ENCODE measurements at places on chromosomes 3 and 15. TPM values are rescaled to one million over a fixed set of nuclear protein-coding genes. Genes with fewer than 3 reads are reported as not detected.

GRCh38 chr15:29379647-29380046 lies 110.0 kb upstream of the NSMCE3 start:
- no peak for DNase-seq
- H3K36me3 ChIP-seq = no peaks in the 10 kb centered on the region
- H3K27ac ChIP-seq = no peak overlapping the region
- H3K4me3 ChIP-seq = no peak overlapping the region

GRCh38 chr3:40247714-40248454 lies 61.6 kb upstream of the EIF1B start:
- H3K36me3 ChIP-seq = no peaks in the 10 kb centered on the region
- no peak overlapping the region for H3K27ac ChIP-seq
- no peak overlapping the region for H3K4me3 ChIP-seq
- H3K27me3 ChIP-seq = no peaks in the 10 kb centered on the region

DNA sequence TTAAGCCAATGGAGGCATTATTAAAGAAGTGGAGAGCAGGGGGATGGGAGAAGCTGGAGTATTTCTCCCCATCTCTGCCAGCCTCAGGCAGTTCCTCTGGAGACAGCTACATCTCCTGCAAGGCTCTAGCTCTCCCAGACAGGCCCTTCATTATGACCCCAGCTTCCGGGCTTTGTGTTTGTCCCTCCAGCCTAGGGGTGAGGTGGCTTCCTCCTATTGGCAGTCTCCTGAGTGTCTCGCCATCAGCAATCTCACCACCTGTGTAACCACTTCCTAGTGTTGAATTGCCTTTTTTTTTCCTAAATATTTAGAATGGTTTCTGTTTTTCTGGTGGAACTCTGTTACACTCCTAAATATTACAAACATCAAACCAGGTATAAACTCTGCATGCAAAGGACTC lies 122.3 kb downstream of the FAM174B start:
- DNase-seq = no peak
- H3K27me3 ChIP-seq = peaks cover 3% of the 10 kb centered on the region
- H3K36me3 ChIP-seq = no peaks in the 10 kb centered on the region
- H3K4me3 ChIP-seq = no peak overlapping the region
- H3K27ac ChIP-seq = no peak overlapping the region

GRCh38 chr3:197540961-197541377 lies 14.8 kb downstream of the BDH1 start:
- H3K4me3 ChIP-seq = no peak overlapping the region
- H3K4me1 ChIP-seq = no peaks in the 10 kb centered on the region
- no peaks in the 10 kb centered on the region for H3K27me3 ChIP-seq
- no peak overlapping the region for H3K27ac ChIP-seq
- DNase-seq = no peak

SEMA3B gene
- total RNA-seq = 0.22 TPM

FOXL2NB gene
- total RNA-seq = not detected

SQOR gene
- total RNA-seq = 98.3 TPM

CASR gene
- total RNA-seq = not detected

WDR93 gene
- not detected for total RNA-seq

GRCh38 chr3:139935016-139935865 lies at the start of gene CLSTN2:
Gene CLSTN2 (plus strand): TSS chr3:139935185.
- no peak for DNase-seq
- peaks cover 7% of the 10 kb centered on the region for H3K27me3 ChIP-seq
- no peaks in the 10 kb centered on the region for H3K36me3 ChIP-seq
- no peaks in the 10 kb centered on the region for H3K4me1 ChIP-seq
- H3K4me3 ChIP-seq = no peak within 1 kb of the TSS

- no peak overlapping the region for H3K4me3 ChIP-seq
- H3K27me3 ChIP-seq = no peaks in the 10 kb centered on the region
- H3K36me3 ChIP-seq = no peaks in the 10 kb centered on the region
- DNase-seq = no peak
- H3K4me1 ChIP-seq = no peaks in the 10 kb centered on the region
- H3K27ac ChIP-seq = no peak overlapping the region
Measured at GRCh38 chr3:171865191-171865865, 22.2 kb downstream of the TMEM212 start.
